ENCODE measurements at places on chromosomes 7 and 10.

- no peak for DNase-seq
These were observed 10.1 kb upstream of the ZNF107 start for GRCh38 chr7:64655811-64656210.

DNA sequence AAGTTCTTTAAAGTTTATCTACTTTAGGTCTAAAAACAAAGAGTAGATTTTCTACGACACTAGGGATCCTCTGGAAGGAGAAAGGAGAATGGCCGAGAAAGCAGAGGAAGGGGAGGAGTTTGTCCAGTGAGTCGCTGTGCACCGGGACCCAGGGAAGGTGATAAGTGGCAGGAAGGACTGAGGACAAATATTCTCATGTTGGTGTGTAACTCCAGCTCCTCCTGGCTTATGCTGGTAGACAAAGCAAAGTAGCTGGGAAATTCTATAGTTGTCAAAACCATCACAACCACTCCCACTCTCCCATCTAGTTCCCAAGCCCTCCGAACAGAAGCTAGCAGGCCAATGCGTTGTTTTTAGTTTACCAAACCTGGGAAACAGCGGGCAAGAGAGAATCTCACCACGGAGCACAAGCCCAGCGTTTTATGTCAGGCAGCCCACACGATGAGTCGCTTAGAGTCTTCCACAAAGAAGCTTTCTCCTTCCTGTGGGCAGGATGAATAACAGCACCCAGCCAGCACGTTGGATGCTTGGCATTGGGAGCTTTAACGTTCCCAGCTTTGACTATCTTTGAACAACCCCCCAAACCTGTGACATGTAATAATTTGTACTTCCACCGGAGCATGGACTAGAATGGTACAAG, 32.9 kb upstream of the JCAD start:
- DNase-seq: no peak

DNA sequence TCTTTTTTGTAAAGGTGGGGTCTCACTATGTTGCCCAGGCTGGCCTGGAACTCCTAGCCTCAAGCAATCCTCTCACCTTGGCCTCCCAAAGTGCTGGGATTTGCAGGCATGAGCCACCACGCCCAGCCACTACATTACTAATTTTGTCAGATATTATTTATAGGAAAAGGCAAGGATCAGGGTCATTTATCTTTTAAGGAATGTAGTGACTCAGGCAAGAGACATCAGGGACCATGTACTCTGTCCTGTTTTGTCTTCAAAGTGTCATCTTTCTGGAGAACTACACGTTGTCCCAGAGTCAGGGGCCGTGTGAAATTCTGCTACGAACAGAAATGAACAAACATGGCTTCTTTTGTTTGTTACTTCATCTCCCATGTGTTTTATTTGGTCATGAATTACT, 105.3 kb downstream of the NPTX2 start:
- DNase-seq: no peak

- no peak for DNase-seq
These were observed 81.2 kb upstream of the UCN3 start for GRCh38 chr10:5283305-5284158.

GRCh38 chr10:68559251-68559650, 886 bp upstream of the TET1 start:
- no peak for DNase-seq

- DNase-seq: no peak
These were observed 36.2 kb downstream of the BMPR1A start for GRCh38 chr10:86792461-86793167.

DNA sequence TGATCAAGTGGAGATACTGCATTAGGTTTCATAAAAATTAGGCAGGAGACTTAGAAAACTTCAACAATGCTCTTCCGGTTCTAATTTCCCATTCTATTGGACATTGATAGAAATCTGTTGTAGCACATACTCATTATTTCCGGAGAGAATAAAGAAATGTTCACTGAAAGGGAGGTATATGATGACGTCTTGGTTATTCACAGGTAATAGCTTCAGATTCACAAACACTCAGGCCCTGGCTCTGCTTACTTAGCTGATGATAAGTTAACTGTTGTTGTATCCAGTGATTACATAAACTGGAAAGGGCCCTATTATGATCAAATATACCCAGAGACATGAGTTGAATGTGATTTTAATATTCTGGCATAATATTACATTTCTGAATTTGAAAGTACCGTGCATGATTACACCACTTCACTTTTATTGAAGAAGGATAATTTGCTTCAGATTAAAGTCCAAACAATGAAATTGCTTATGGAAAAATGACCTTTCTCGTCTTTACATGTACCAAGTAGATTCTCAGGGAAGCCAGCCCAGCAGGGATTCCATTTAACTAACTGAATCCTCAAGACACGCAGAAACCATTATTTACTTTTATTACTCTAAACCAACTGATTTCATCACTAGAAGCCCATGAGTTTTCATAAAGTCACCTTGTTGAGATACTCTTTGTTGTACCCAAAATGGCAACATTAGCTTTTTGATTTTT, 288.0 kb upstream of the PITRM1 start:
- DNase-seq: no peak

GRCh38 chr7:148116829-148117403, 473.6 kb upstream of the C7orf33 start:
- DNase-seq: no peak

DNA sequence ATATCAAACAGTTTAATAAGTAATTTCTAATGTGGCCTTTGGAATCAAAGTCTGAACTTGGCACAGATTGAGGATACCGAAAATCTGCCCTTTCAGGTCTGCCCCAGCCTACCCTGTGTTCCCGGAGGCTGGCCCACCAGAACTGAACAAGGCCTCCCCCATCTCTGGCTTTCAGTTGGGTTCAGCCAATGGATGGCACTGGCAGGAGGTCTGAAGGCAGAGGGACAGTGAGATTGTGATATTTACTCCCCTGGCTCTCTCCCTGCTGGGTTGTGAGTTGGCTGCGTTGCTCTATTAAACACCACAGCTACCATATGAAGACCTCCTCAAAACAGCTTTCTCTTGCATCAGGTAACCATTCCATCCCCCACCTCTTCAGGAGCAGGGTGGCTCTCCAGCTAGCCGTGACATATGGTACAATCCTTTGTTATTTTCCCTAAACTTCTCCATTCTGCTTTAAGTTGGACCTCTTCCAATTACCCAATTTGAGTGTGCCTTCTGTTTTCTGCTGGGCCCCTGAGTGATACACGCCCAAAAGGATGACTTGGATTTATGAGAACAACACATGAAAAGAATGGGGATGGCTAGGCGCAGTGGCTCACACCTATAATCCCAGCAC, 28.1 kb downstream of the DNMBP start:
- no peak for DNase-seq

GRCh38 chr7:74479961-74480829, 26.5 kb downstream of the GTF2IRD1 start:
- no peak for DNase-seq

DNA sequence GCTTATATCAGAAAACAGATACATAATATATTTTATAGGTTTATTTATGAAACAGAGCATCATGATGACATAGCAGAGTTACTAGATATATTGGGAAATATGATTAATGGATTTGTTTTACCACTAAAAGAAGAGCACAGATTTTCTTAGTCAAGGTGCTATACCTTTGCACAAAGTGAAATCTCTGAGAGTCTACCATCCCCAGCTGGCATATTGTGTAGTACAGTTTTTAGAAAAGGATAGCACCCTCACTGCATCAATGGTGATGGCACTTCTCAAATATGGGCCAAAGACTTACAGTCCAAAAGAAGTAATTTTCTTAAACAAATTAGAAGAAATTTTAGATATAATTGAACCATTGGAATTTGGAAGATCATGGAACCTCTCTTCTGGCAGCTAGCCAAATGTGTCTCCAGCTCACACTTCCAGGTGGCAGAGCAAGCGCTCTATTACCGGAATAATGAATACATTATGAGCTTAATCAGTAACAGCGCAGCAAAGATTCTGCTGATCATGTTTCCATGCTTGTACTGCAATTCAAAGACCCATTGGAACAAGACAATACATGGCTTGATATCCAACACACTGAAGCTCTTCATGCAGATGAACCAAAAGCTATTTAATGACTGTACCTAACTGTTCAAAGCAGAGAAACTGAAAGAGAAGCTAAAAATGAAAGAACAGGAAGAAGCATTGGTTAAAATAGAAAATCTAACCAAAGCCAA, 21.9 kb upstream of the CREB3L2 start:
- peak; percentile 57 for DNase-seq

DNA sequence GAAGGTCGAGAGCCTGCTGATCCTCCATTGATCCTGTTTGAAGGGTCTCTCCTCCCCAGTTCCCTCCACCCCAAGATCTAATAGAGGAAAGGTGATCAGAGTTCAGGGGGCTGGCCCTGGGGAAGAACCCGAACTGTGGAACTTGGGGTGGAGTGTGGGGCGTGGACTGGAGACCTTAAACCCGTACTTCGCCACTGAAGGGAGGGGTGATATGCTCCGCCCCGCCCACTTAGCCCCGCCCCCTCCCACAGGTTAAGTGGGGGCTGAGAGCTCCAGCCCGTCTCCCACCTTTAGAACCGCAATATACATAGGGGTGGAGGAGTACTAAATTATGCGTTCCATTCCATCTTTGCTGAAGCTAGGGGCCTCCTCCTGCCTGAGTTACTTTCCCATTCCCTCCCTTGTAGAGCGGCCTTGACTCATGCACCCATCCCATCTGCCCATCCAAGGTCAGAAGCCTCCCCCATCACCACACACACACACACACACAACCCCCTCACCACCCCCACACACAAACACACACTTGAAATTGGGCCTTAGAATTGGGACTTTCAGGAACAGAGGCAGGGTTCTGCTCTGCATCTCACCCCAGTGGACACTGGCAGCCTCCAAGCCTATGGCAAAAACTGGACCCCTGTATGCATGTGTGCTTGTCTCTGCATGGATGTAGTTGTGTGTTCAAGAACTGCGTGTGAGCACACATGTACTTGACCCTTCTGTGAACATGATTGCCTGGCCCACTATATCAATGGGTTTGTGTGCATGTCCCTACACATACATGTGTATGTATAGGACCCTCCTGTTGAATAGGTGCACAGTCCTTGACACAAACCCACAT, 991 bp downstream of the SEMA4G start:
- no peak for DNase-seq

DNA sequence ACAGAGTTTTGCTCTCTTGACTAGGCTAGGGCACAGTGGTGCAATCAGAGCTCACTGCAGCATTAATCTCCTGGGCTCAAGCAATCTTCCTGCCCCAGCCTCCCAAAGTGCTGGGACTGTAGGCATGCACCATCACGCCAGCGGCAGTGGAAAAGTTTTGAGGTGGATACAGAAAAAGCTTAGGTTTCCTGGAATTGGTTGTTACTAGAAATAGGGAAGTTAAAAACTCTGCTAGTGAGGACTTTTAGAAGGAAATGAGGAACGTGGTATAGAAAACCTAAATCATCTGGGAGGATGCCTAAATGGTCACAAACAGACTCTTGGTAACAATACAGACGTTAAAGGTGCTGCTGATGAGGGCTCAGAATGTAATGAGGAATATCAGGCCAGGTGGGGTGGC, 10.9 kb upstream of the SNX8 start:
- no peak for DNase-seq

- DNase-seq: no peak
These were observed 148.7 kb downstream of the AMPH start for GRCh38 chr7:38482521-38482920.

GRCh38 chr10:100875484-100876166, 37.1 kb upstream of the SLF2 start:
- no peak for DNase-seq

GRCh38 chr10:114315566-114316420, 76.7 kb downstream of the VWA2 start:
- no peak for DNase-seq
